SW480 (cell line): ENCODE measurements at places on chromosomes 7 and 10.

- no peak for DNase-seq
These were observed 48.8 kb upstream of the DGKI start for GRCh38 chr7:137895301-137896221.

DNA sequence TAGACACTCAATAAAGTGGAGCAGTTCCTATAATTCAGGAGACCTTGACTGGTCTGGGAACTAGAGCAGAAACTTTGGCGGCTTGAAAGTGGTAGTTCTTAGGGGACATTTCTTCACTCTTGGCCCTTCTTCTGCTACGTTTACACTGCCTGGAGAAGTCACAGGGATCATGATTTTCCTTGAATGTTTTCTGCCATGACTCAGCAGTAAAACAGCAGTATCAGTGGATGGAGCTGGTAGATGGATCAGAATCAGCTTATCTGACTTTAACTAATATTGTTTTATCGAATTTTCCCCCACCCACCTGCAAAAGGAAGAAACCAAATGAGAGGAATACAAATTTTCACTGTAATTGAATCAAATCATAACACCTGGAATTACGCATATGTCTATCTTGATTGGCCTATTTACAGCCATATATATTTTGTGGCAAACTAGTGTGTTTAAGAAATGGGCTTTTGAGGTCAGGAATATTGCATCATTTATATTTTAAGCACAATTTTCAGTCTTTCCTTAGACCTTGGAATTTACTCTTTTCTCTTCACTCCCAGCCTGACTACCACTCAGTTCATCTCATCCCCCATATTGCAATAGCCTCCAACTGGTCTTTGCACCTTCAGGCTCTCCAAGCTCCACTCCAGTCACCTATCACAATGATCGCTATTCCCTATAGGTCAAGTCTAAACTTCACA lies 14.9 kb upstream of the DLX5 start:
- DNase-seq: no peak

DNA sequence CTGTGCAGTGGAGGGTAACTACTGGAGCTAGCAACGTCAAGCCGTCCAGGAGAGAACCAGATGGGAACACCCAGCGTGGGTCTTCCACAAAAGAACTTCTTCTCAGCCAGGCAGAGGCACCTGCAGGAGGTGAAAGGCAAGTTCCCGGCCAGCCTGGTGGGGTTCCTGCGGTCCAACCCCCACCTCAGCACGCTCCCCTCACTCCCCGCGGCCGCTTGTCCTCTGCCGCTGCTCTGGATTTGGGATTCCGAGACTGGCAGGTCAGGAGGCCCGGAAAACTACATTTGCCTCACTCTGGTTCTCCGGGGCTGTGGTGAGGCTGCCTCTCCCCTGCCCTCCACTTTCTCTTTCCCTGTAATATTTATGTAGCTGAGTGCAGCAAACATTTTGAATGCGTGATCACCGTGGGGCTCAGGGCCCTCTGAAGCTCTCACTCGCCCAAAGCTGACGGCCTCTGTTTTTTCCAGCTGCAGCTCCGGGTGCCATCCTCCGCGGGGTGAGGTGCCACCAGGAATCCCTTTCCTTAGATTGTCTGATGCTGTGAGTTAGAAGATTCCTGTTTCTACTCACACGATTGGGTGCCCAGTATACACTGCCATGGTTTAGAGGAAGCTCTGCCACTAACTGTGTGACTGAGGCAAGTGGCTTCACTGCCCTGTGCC lies 366.9 kb downstream of the DNAJB6 start:
- DNase-seq: no peak

DNA sequence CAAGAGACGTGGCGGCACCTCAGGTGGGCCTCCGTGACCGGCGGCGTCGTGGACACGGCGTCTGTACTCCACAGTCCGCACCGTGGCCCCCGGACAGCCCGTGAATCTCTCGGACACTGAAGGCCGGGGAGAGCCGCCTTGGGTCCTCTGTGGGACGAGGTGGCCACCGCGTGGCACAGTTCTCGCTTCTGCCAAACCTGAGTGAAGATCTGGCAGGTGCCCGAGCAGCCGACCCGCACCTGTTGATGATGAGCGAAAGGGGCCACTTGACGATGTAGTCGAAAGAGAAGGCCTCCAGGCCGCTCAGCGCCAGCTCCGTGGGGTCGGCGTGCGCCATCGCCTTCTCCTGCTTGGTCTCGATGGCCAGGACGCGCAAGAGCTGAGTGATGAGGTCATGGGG lies 8.5 kb upstream of the ADAM8 start:
- DNase-seq: no peak

- DNase-seq: no peak
These were observed 403.6 kb downstream of the SEMA3D start for GRCh38 chr7:84783141-84783778.

- DNase-seq: no peak
These were observed 24.5 kb upstream of the WAC start for GRCh38 chr10:28508304-28508925.

DNA sequence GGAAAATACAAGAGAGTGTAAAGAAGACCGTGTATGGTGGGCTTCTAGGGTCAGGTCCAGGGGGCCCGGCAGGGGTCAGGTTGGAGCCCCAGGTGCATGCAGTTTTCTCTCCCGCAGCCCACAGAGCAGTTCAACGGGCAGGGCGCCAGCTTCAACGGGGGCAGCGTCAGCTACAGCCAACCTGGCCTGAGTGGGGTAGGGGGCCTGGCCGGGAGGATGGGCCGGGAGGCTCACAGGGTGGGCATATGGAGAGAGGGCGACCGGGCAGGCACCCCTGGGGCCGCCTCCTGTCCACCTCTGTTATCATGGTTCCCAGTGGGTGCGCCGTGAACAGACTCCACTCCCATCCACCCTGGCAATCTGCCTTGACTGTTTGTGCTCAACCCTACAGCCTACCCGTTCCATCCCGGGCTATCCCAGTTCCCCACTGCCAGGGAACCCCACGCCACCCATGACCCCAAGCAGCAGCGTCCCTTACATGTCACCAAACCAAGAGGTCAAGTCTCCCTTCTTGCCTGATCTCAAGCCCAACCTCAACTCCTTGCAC lies 11.5 kb downstream of the ZMIZ2 start:
- no peak for DNase-seq

DNA sequence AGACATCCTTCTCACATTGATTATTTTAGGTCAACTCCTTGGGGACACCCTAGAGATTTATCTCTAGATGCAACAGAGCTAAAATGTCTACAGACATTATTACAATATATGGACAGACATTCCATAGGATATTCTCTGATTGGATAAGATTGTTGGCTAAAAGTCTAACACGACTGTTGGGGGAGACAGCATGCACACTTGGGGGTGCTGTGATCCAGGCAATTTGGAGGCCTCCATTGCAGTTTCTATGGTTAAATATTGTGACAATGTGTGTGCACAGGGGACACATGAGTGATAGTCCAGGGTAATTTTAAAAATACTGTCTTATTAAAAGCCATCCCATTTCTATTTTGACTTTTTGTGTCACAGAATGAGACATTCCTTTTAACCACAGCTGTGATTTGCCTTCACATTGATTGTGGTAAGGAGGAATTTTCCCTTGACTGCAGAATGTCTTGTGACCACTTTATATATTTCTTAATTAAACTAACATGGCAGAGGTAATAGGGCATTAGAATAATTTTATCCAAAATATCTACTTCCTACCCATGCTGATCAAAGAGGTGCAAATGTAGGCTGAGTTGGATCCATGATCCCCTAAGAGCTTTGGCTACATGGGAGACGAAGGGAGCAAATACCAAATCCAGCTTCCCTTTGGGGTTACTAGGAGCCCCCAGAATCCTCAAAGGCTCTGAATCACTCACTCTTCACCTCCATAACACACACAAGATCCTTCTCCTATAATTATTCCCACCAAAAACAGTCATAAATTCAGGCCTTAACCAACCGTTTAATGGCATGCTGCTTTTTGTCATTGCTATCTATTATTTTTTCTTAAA lies 7.3 kb downstream of the TFPI2 start:
- DNase-seq: no peak

DNA sequence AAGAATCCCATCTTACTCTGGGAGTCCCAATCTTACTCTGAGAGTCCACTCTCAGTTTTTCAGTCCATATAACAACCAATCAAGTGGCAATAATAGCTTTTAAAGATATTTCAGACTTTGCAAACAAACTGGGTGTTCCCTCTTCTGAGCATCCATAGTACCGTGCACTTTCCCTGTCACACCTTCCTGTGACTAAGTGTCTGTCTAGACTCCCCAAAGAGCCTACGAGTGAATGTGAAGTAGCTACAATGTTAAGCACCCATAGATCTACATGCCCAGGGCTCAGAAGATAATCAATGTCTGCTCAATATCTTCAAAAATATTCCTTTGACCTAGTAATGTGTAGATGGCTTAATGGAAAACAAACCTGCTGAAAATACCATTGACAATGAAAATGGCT lies 95.6 kb upstream of the ASAH2 start:
- DNase-seq: no peak

- no peak for DNase-seq
These were observed 232.6 kb upstream of the CDC14C start for GRCh38 chr7:48691788-48692187.

GRCh38 chr10:72541337-72541736 lies 84.5 kb downstream of the MICU1 start:
- DNase-seq: no peak

GRCh38 chr7:78326189-78326588 lies 527.6 kb downstream of the PHTF2 start:
- peak; percentile 67 for DNase-seq

DNA sequence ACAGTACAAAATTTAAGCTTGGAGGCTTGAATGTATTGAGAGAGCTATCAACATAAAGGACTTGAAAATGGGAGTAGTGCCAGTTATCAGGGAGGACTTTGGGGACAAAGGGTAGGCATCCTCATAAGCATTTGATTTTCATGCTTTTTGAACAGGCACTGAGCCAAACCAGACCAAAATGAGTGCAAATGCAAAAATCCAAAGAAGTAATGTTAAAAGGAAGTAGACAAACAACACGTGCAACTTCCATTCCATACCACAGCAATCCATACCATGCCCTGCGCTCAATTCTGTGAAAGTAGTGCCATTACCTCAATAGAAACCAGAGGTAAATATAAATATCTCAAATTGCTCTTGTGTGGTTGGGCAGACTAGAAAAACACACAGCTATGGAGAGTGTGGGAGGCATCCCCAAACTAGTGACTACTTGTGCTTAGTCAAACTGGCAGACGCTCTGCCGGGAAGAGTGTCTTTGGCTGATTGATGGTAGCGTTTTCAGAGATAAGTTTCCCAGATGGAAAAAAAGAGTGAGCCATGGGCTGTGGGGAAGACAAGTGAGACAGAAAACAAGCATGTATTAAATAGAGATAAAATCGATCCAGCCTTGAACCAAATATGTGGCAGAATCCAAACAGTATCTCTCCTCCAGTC lies 161.5 kb downstream of the CREB5 start:
- no peak for DNase-seq

DNA sequence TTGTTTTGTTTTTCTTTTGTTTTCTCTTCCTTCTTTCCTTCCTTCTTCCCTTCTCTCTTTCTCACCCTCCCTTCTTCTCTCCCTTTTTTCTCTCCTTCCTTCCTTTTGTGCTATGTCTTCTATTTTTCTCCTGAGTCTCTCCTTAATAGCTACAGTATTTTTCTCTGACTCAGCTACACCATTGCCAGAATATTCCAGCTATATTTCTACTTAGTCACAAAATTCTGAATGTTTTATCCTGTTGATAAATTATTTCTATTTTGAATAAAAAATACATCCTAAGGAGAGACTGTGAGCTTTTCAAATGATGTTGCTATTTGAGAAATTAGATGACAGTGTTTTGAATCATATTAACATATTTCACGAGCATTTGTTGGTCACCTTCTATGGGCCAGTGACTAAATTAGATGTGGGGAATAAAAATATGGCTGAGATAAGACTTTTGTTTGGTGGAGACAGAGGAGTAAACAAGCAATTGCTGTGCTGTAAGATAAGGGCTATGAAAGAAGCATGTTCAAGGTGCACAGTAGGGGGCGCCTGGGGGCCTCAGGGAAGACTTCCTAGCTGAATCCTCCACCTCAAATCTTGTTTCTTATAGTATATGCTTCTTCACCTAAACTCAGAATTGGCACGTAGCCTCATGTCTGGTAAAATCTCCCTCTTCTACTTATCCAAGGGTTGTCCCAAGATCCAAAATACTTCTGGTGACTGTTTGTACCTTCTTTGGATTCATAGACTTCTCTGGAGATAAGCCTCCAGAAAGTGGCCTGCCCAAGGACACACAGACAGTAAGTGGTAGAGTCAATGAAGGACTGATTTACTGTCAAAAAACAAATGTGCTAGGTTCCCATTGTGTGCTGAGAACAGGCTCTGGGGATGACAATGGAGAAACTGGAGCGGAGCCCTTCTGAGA lies 115.5 kb upstream of the CREB5 start:
- peak; percentile 47 for DNase-seq

DNA sequence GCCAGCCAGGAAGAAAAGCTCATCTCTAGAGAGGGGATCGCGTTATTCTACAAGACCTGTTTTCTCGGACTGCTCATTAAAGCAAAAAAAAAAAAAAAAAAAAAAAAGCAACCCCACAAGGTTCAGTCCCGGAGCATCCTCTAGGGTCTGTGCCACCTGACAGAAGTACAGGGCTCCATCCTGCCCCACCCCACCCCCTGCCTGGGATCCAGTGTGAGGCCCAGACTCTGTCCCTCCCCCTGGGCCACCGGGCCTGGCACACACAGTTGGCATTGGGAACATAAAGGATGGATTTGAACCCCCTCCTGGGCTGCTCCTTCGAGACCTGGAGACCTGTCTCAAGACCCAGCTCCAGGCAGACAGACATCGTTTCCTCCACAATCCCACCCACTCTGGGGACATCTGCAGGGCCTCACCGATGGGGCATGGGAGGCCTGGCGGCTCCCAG lies 688 bp downstream of the ORAI2 start:
- DNase-seq: no peak

GRCh38 chr10:13453896-13454295 lies 74.9 kb downstream of the BEND7 start:
- no peak for DNase-seq

DNA sequence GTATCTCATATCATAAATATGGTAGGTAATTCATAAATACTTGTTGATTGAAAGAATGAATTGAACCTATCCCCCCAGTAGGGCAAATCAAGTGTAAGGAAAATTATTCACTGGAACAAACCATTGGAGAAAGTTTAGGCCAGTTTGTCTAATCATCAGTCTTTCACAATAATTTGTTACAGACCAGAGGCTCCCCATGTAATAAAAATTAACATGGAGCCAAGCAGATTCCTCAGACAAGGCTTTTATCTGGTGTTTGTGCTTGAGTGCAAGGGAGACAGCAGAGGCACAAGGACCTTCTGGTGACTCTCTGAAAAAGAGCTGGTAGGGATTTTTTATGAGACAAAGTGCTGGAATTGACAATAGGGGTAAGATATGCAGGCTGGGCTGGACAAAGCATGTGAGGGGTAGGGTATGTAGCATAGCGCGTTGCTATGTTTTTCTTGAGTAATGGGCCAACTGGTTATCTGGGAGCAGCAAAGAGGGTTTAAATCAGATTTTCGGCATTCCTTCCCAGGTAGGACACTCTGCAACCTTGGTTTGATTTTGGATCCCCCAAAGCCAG lies 7.8 kb upstream of the PANK1 start:
- no peak for DNase-seq

DNA sequence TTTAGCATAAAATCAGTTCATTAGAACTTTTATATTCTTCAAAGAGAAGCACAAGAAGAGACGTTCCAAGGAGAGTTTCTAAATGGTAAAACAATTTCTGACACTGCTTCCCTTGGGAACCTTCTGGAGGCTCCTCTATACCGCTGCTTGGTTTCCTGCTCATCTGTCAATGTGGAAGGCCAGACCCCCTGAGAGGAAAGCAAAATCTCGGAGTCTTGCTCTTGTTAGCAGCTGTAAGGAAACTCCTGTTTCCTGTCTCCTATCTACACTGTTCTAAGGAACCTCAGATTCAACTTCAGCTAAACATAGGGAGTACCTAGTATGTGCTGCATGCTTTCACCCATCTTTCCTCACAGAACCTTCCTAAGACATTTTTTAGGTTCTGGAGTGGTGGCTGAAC lies 322.2 kb downstream of the BMPER start:
- DNase-seq: no peak
